Smooth muscle cell of the umbilical artery (primary cell): ENCODE measurements at places on chromosomes 5 and 9. TPM values are rescaled to one million over a fixed set of nuclear protein-coding genes. Genes with fewer than 3 reads are reported as not detected.

The CD72 gene
- total RNA-seq = 0.32 and 1.2 TPM in 2 replicates

The PCDHGB5 gene
- 30.9 and 34.3 TPM in 2 replicates for total RNA-seq

The GDNF gene
- 1.2 and 2.8 TPM in 2 replicates for total RNA-seq

The CAPSL gene
- total RNA-seq = not detected in 2 replicates

The PDE6A gene
- not detected in 2 replicates for total RNA-seq

The NTRK2 gene
- total RNA-seq = under 0.01 TPM in 2 replicates

The MYORG gene
- 0.89 and 1.6 TPM in 2 replicates for total RNA-seq

The CXCL14 gene
- total RNA-seq = 0.97 and 3.6 TPM in 2 replicates

The OR2V2 gene
- total RNA-seq = not detected in 2 replicates

The CRB2 gene
- total RNA-seq = not detected in 2 replicates

The SLC46A2 gene
- not detected in 2 replicates for total RNA-seq

The SLCO4C1 gene
- not detected in 2 replicates for total RNA-seq

The FBP1 gene
- total RNA-seq = not detected in 2 replicates

The ARRDC3 gene
- 56.8 and 79.3 TPM in 2 replicates for total RNA-seq

The IL33 gene
- total RNA-seq = 470 and 472 TPM in 2 replicates

The INSL4 gene
- not detected in 2 replicates for total RNA-seq

The CCDC69 gene
- total RNA-seq = 2.0 and 2.7 TPM in 2 replicates

The CCDC192 gene
- not detected in 2 replicates for total RNA-seq

The UGT3A1 gene
- not detected in 2 replicates for total RNA-seq

The TMEM171 gene
- total RNA-seq = 1.8 and 4.7 TPM in 2 replicates

The PCDHGA6 gene
- total RNA-seq = 3.2 and 4.2 TPM in 2 replicates

The PRR7 gene
- 6.2 and 9.5 TPM in 2 replicates for total RNA-seq

The LECT2 gene
- total RNA-seq = not detected in 2 replicates

The QRFP gene
- total RNA-seq = not detected in 2 replicates

The GBGT1 gene
- total RNA-seq = 6.9 and 8.6 TPM in 2 replicates

The CCL21 gene
- total RNA-seq = not detected in 2 replicates

The TMEM174 gene
- total RNA-seq = not detected in 2 replicates

The FGF10 gene
- under 0.01 TPM in 1 of 2 replicates, not detected in the other for total RNA-seq

The EIF4E1B gene
- not detected in 2 replicates for total RNA-seq

The FOXD1 gene
- total RNA-seq = 10.7 and 39.3 TPM in 2 replicates

The C6 gene
- not detected in 2 replicates for total RNA-seq

The IRX4 gene
- total RNA-seq = not detected in 2 replicates

The C5orf63 gene
- total RNA-seq = 1.2 and 1.5 TPM in 2 replicates

The STKLD1 gene
- total RNA-seq = 0.28 and 0.59 TPM in 2 replicates

The SOHLH1 gene
- not detected in 2 replicates for total RNA-seq

The SYNPO gene
- total RNA-seq = 15.4 and 19.0 TPM in 2 replicates

The SOX30 gene
- 0.18 TPM in 1 of 2 replicates, not detected in the other for total RNA-seq

The FSTL4 gene
- not detected in 2 replicates for total RNA-seq

The LHX6 gene
- not detected in 2 replicates for total RNA-seq

The UGT3A2 gene
- total RNA-seq = not detected in 2 replicates

The SPATA31D4 gene
- not detected in 2 replicates for total RNA-seq

The CBY3 gene
- 0.23 TPM in 1 of 2 replicates, not detected in the other for total RNA-seq

The VLDLR gene
- total RNA-seq = 46.9 and 50.5 TPM in 2 replicates
